Activated naive CD4-positive, alpha-beta T cell treated with anti-CD3 and anti-CD28 coated beads for 36 hours (primary cell): ENCODE measurements at places on chromosomes 1 and 21.

DNA sequence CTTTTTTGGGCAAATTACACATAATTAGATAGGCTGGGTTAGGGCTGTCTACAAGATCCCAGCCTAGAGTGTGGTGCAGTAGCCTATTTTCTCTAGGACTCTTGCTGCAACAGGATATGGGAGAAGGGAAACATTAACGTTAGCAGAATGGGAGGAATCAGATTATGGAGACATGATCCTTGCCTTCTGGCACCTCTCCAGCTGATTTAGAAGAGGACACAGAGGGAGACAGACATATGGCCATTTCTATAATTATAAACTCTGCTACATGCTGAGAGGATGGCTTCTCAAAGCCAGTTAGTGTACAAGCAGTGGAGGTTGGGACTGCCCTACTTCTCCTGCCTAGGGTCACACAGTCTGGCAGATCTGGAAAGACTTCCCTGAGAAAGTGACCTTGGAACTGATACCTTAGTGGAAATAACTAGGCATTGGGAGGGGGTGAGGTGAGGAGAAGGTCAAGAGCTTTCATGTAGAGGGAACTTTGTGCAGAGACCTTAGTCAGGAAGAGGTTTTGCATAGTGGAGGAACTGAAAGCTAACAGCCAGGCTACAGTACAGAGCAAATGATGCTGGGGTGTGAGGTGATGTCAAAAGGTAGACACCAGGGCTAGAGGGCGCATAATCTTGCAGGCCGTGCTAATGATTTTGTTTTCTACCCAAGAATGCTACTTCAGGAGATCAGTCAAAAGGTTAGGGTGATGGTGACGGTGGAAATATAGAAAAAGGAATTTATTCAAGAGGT is 1.2 kb upstream of the CD1D start:
- peaks cover 71% of the 10 kb centered on the region for H3K27me3 ChIP-seq
- H3K4me3 ChIP-seq, result no peak overlapping the region
- peaks cover 13% of the 10 kb centered on the region for H3K4me1 ChIP-seq
- no peak overlapping the region for H3K27ac ChIP-seq

GRCh38 chr1:21313203-21313885 is 23.1 kb upstream of the ECE1 start:
- no peak for DNase-seq
- H3K4me1 ChIP-seq, result peaks cover 62% of the 10 kb centered on the region
- H3K4me3 ChIP-seq, result no peak overlapping the region
- no peaks in the 10 kb centered on the region for H3K27me3 ChIP-seq

GRCh38 chr21:40300300-40300699 is 433.1 kb downstream of the PCP4 start:
- no peaks in the 10 kb centered on the region for H3K4me1 ChIP-seq
- no peak for DNase-seq
- no peak overlapping the region for H3K27ac ChIP-seq
- H3K27me3 ChIP-seq, result no peaks in the 10 kb centered on the region
- no peaks in the 10 kb centered on the region for H3K36me3 ChIP-seq

- H3K4me1 ChIP-seq, result no peaks in the 10 kb centered on the region
- peaks cover 4% of the 10 kb centered on the region for H3K27me3 ChIP-seq
- DNase-seq, result no peak
- H3K36me3 ChIP-seq, result no peaks in the 10 kb centered on the region
These were observed 28.2 kb upstream of the HRNR start for GRCh38 chr1:152252157-152252556.
